ENCODE measurements at places on chromosomes 7 and 10.

DNA sequence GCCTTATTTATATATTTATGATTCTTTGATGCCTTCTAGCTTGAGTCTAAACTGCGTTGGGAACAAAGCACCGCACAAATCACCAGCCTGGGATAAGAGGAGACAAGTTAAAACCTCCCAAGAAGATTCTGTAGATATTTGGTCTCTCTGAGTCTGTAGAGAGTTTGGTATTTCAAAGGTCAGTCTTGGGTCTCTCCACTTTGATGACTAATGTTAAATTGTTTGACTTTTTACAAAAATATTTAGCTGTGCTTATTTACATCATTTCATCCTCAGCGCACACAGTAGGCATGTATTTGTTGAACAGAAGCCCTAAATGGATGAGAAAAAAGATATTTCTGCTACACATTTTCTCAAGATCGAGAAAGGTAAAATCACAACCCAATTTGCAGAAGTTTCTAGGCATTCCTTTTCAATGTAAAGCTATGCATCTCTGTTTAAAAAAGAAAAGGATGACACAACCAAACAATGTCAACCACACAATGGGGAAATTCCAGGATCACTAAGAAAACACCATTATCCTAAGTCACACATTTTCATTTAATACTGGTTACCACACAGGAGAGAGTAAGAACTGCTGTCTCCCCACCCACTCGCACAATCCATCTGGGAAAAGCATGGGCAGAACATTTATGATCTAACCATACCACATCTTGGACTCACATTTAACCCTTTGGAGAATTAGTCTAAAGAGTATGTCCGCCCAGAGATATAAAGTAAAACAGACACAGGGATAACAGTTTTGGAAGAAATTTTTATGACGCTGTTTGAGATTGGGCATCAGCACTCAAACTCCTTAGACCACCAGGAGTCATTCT lies 4.4 kb downstream of the CDK6 start:
- no peak for ATAC-seq

GRCh38 chr10:32271617-32272016 lies 75.3 kb downstream of the EPC1 start:
- ATAC-seq = peak; percentile 91

- ATAC-seq = no peak
These were observed 26.0 kb downstream of the CCDC71L start for GRCh38 chr7:106634958-106635357.

- ATAC-seq = peak; percentile 68
These were observed 11.6 kb upstream of the SVIL start for GRCh38 chr10:29646238-29646902.

GRCh38 chr7:94530109-94530508 lies 20.5 kb downstream of the CASD1 start:
- no peak for ATAC-seq

Measured in esophagus mucosa (tissue), 1 donor.